AML-193 (cell line): ENCODE measurements at places on chromosomes 5 and 9.

- peak; percentile 23 for DNase-seq
These were observed 267.9 kb upstream of the PDE4D start for GRCh38 chr5:60161340-60161934.

- DNase-seq: no peak
These were observed 10.9 kb upstream of the MCCC2 start for GRCh38 chr5:71576241-71576640.

DNA sequence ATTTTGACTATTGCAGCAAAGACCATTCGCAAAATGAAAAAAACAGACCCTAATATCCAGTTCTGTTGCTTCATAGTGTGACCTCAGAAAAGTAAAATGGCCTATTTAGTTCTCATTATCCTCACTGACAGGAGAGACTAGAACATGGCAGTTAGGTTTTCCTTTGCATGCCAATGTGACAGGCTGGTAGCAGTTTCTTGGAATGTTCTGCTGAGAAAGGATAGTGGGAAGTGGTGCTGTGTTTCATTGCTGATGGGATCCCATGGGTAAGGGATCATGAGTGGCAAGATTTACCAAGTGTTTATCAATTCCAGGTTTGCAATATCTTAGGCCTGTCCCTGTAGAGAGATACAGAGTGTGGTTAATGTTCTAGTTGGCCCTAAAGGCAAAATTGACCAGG, 88.5 kb downstream of the ACER2 start:
- DNase-seq: no peak

- DNase-seq: no peak
These were observed 40.3 kb downstream of the HEXB start for GRCh38 chr5:74725331-74725730.

GRCh38 chr9:3719286-3719685, 193.5 kb upstream of the RFX3 start:
- no peak for DNase-seq

DNA sequence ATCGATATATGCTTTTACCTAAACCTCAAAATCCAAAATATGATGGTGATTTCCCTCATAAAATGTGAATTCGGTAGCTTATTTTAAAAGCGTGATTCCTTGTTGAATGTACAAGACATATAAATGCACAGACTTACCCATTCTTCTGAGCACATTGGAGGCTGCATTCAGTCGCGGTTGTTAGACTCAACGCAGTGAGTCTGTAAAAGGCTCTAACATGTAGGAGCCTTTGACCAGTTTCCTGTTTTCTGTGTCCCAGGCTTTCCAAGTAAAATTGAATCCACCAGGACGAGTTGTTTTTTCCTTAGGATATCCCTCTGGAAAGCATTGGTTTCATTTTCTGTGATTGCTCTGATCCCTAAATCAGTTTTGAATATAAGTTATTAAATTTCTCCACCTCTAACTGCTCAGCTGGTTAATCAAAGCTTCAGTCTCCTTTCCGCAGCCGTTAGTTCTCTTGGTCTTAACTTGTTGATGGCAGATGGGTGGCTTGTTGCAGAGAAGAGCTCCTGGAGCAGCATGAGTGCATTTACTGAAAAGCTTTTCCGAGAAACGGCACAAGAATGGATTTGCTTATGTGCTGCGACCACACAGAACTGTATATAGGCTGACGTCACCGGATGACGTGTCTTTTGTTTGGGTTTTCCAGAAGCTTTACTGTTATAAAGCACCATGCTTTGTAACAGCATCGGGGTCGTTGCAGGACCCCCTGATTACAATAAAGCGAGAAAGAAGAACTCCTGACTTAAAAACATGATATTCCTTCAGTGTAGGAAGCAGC, at the start of gene LRRTM2:
Gene LRRTM2 (minus strand): TSS at position 565 of the 781 bp plus-strand sequence. CDS start 424 bp downstream, at position 141.
- DNase-seq: no peak

DNA sequence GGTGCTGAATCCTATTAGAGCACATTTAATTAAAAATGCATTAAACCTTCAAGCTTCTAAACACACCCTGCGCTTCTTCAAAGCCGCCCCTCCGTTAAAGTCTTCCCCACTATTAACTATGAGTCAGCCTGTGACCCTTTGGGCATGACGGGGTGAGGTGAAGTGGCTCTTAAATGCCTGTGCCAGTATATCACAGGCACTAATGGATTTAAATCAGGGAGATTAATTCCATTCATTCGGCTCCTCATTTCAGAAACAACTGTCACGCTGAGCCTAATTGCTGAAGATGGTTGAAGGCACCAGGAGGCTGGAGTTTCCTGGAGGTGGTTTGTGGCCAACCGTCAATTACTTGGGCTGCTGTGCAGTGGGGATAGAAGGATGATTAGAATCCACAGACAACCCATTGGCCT, 192.6 kb upstream of the MSX2 start:
- no peak for DNase-seq

DNA sequence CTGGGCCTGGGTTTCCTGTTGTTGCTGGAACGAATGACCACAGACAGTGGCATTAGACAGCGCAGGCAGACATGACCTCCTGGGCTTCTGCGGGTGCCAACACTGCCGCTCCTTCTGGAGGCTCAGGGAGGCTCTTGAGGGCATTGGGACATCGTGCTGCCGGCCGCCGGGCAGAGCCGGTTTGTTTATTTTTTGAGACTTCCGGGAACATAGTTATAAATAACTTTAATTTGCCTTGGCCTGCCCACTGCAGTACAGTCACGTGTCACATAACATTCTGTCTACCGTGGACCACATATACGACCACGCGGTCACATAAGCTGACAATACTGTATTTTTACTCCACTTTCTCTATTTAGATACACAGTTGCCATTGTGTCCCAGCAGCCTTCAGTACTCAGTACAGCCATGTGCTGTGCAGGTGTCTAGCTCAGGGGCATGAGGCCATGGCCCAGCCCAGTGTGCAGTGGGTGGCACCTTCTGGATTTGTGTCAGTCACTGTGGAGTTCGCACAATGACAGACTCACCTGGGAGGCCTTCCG, 8.2 kb upstream of the TOR4A start:
- DNase-seq: no peak

DNA sequence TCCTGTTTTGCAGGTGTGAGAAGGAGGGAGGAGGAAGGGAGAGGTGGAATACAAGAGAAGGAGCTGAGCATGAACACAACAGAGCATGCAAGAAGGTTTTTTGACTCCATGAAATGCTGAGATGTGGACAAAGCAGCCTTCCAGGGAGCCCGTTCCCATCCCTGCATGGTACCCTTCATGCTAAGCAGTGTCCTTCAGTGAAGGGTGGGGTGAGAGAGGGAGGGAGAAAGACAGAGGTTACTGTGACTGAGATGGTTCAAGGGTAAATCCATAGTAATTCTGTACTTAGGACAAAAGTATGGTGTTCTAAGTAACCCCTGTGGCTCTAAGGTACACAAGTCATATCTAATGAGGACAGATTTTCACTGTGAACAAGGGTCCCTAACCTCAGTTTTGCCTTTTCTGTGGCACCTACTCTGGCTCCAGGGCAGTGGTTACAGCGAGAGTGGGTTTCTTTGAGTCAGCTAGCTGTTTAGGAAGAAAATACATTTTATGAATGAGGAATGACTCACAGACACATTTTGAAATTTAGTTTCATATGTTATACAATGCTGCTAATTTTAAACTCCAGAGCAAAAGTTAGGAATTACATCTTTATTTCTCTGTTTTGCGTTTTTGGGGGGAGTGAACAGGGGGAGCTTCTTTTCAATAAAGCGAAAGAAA, 184.9 kb upstream of the SLC12A2 start:
- DNase-seq: no peak

- DNase-seq: no peak
These were observed 9.9 kb downstream of the REEP2 start for GRCh38 chr5:138448481-138449398.

DNA sequence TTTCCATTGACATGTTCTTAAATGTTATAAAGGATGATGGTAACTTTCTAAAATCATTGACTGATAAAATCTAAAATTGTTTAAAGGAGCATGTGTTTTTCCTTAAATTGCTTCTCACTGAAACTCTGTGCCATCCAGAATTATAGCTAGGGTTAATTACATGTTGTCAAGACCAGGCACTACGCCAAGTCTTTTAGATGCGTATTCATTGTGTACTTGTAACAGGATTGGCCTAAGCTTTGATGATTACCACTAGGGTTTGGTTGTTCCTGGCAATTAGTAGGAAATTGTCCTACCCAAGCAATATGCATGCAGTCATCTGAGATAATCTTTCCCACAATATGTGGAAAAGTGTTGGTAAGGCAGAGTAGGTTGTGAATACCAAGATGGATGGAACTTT, 43.8 kb downstream of the PRKACG start:
- DNase-seq: no peak

DNA sequence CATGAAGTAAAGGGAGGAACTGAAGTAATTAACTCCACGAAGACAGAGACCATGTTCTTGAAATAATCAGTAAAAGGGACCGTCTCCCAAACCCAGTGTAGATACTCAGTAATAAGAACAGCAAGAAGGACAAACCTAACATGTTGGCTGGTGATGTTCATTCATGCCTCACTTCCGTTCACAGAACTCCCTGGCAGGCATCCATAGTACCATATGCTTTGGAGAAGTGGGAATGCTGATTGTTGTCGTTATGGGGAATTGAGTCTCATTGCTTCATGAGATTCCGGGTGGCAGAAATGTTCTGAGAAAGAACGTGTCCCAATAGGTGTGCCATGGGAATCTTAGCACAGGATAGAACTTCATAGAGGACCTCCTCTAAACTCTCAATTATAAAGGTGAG, 452.3 kb downstream of the ZSWIM6 start:
- no peak for DNase-seq

GRCh38 chr9:132026932-132027585, 52.6 kb downstream of the MED27 start:
- no peak for DNase-seq

GRCh38 chr5:37494756-37495155, 115.6 kb downstream of the WDR70 start:
- no peak for DNase-seq

- DNase-seq: no peak
These were observed 204.8 kb downstream of the MLLT3 start for GRCh38 chr9:20417373-20418080.

DNA sequence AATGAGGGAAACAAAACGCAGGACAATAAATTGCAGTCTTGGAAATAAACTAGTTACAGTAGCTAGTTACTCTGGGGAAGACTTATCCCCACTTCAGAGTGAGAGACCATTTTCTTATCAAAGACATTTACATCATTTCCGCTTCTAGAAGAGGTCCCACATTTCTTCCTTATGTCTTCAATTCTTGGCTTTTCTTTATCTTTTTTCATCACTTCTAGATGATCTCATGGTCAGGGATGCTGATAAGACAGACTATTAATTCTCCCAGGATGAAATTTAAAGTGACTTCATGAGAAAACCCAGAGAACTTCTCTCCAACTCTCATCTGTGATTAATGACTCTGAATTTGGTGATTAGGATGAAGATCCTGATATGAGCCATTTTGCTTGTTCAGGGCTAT, 229.1 kb downstream of the MTRR start:
- no peak for DNase-seq

DNA sequence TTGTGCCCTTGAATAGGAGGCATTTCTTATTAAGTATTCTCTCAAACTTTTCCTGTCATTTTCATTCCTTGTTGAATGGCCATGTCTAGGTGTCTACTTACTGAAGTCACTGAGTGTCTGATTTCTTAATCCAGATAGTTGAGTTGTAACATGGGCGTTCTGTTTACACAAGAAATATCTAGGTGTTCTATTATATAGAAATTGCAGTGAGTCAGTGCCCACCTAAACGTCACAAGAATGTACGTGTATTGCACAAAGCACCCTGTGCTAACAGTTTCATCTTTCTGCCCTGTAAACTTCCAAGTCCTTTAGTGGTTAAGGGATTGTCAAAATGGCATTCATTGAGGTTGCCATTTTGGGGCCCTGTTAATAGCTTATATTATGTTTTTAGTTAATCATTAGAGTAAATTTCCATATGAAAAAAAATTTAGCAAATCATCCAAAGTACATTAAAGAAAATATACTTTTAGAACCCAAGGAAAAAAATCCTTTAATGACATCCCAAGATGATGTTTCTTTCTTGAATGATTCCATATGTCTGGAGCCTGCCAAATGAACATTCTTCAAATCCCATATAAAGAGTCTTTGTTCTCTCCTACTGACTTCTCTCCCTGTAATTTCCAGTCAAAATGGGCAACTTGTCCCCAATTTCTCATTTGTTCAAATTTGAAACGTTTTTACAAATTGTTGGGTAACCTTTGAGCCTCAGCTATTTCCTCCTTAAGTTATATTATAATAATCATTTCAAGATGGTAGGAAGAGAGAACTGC, 114.2 kb downstream of the GOLPH3 start:
- no peak for DNase-seq

DNA sequence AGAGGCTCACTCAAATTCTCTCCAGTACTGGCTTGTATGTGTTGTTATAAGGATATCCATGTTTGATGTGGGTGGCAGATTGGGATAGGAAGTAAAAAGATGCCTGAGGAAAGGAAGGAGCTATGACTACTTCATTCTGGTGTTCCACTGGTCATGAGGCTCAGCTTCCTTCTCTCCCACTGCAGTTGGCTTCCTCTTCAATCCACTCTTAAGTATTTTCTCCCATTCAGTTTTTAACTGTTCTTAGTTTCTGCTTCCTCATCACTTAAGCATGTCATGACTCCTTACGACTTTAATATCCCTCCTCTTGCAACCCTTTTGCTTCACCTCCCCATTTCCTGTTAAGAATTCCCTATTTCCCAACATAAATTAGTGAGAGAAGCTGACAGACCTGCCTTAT, 81.1 kb downstream of the PJA2 start:
- DNase-seq: no peak

- no peak for DNase-seq
These were observed 201.0 kb downstream of the IRX2 start for GRCh38 chr5:2550509-2550908.

GRCh38 chr5:82821846-82822633, 255.2 kb downstream of the TMEM167A start:
- no peak for DNase-seq

- DNase-seq: peak; percentile 47
These were observed 2.5 kb downstream of the FST start for GRCh38 chr5:53482717-53483638.

GRCh38 chr9:21943464-21943863, 50.7 kb downstream of the CDKN2A start:
- DNase-seq: no peak

DNA sequence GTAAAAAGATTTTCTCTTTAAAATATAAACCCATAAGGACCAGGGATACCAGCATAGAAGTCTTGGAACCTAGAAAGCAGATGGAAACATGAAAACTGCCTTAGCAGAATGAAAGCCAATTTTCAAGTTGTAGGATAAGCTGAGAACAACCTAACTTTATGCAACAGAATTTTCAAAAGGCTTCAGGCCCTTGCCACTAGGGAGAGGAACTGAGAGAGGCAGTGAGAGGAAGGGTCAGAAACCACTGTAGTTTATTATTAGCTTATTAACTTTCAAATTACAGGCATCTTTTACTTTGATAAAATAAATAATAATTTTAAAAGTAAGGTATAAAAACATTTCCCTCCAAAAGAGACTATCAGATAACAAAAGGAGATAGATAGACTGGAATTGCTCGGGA, 33.4 kb downstream of the FAM81B start:
- no peak for DNase-seq

DNA sequence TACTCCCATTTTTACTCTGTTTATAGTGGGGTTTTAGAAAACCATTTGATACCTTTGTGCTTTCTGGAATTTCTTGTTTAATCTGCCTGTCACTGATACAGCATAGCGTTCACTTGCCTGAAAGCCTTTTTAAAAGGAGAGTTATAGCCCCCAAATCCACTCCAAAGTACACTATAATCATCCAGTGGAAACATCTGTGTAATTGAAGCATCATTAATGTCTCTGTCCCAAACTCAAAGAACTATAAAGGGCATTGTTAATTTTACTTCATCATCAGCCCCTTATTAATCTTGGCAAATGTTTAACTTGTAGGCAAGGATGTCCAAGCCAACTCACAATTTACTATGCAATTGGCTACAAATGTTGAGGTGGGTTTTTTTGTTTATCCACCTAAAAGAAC, 64.3 kb downstream of the TMEM252 start:
- DNase-seq: no peak
